ENCODE measurements at places on chromosomes 3 and 15.

DNA sequence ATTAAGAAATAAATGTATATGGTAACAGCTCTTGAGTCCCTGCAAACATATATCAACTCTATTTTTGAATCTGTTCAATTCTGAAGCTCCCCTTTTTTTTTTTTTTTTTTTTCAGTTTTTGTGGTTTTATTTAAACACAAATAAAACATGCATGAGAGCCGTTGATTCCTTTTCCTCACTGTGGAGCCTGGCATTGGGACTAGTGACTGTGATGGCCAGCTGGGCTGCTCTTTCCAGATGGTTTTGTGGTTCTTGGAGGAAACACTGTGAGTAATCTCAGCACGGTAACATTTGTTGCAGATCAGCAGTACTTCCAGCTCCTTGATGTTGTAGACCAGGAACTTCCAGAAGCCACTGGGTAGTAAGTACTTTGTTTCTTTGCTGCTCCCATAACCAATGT lies 15.9 kb downstream of the EMC7 start:
- DNase-seq: no peak

DNA sequence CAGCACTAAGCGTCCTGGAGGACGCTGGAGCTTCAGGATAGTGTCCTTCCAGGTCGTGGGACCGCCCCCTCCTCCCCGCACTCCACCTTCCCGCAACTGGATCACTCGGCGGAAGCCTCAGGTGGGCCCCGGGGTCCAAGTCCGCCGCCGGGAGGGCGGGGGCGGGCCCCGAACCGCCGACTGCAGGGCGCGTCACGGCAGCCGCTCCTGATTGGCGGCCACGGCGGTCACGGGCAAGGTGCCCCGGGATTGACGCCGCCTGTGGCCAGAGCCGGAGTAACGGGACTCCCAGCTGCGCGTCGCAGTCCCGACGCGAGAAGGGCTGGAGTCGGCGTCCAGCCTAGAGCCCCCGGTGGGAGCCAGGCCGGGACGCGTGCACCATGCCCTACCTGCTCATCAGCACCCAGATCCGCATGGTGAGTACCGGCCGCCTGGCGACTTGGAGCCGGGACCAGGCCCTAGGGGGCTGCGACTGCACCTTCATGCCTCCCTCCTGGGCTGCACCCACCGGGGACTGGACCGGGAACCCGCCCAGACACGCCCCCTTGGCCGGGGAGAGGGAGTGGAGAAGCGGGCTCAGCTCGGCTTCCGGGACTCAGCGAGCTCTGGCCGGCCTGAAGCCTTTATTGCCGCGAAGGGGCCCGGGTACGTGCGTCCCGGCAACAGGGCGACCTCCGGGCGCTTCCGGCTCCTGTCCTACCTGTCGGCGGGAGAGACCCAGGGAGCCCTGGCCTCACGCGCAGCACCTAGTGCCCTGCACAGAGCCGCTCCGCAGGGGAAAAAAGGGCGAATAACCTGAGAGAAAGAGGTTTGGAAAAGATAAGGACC lies at the start of gene GCHFR:
Gene GCHFR (plus strand): TSS at position 268 of the 828 bp plus-strand sequence. CDS start 113 bp downstream, at position 381.
- peak; percentile 8 for DNase-seq

DNA sequence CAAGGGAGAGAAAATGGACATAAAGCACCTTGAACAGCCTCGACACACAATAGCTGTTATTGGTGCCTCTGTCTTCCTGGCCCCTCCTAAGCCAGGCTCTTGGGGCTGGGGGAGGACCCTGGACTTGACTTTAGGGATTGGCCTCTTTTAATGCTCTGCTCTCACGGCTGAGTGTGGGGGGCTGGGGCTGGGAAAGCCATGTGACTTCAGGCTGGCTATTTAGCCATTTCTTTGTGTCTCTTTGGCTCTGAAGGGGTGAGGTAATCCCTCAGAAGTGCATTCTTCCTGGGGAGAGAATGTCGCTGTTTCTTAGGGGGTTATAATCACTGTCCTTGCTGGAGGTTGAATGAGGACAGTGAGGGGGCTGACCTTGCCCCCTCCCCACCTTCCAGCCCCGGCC lies 26.2 kb downstream of the MAGEF1 start:
- no peak for DNase-seq

DNA sequence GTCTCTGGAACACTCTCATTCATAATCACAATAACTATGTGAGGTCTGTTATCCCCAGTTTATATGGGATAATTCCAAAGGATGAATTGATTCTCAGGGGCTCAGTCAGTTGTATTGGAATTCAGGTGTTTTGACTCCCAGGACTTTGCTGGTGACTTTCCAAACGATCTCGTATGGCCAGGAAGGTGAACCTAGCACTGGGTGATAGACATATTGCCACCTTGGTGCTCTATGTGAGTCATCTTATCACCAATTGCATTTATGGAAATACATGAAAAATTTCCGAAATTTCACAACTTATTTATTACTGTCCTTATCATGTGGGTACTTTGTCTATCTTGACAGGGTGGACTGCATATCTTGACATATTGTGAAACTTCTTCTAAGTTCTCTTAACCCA lies 287.3 kb downstream of the WDR72 start:
- no peak for DNase-seq

DNA sequence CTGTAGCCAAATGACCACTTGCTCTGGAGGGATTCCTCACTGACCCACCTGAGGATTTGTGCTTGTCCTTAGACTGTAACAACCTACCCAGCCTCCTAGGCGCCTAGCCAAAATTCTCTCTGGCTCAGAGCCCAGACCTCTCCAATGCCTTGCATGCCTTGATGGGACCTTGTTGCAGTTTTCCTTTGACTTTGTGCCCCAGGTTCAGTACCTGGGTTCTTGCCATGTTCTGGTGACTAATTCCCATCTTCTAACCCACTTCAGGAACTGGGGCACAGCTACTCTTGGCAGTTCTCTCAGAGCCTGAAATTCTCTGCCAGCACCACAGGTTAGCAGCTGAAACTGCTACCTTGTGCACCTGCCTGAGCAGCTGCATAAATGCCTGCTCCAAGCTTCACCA lies 27.0 kb upstream of the UBE3A start:
- no peak for DNase-seq

GRCh38 chr3:189003410-189003809 lies 168.4 kb upstream of the TPRG1 start:
- DNase-seq: no peak

DNA sequence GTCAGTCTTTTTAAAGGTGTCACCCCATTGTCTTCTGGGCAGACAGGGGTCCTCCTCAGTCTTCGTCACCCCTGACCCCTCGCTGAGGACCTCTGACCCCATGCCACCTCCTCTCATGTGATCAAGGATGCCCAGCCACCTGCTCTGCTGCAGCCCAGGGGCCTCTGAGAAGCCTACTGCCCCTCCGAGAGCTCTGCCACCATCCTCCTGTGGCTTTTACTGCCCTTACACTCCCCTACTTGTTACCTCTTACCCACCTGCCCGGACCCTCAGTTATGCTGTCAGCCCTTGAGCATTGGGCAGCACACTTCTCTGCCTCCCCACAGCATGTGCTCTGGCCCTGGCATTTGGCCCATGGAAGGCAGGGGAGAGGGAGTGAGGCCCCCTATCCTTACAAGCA lies 123.2 kb downstream of the LRRK1 start:
- DNase-seq: no peak

GRCh38 chr3:72339670-72340030 lies 508.6 kb downstream of the SHQ1 start:
- no peak for DNase-seq

GRCh38 chr3:77539014-77539413 lies 499.1 kb downstream of the ROBO2 start:
- no peak for DNase-seq

GRCh38 chr3:190017521-190018288 lies 103.0 kb downstream of the P3H2 start:
- DNase-seq: peak; percentile 60

- no peak for DNase-seq
Observed at GRCh38 chr3:74420538-74421124, 193.8 kb downstream of the CNTN3 start.

DNA sequence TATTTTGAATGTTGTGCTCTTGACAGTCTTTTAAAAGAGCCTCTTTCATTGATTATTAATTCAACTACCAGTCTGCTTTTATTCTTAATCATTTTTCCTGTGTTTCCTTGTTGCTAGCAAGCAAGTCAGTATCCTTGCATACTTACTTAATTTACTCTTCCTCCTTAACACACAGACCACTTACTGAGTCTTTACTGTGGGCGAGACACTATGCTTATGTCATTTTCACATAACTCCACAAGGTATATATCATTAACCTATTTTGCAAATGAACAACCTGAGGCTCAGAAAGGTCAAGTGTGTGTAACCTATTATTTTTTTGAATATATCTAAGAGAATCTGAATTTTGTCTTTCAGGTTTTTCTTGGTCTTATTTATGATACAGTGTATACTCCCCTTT lies 130.9 kb downstream of the WDR76 start:
- DNase-seq: no peak

DNA sequence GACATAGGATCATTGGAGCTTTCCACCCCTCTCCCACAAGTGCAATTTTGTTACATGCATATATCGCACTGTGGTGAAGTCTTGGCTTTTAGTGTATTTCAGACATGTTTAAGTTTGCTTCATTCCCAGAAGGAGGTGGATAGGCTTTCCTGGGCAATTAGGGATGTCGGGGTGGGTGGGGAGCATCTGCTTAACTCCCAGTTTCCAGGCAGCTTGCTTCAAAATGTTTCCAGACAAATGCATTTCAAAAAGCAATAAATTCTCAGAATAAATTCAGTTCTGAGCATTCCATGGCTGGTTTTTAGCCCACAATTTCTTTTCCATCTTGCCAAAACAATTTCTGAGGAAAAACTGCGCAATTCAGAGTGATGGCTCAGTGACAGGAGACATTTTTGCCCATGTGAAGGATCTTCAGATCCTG lies 227.7 kb upstream of the ZPLD1 start:
- DNase-seq: no peak

DNA sequence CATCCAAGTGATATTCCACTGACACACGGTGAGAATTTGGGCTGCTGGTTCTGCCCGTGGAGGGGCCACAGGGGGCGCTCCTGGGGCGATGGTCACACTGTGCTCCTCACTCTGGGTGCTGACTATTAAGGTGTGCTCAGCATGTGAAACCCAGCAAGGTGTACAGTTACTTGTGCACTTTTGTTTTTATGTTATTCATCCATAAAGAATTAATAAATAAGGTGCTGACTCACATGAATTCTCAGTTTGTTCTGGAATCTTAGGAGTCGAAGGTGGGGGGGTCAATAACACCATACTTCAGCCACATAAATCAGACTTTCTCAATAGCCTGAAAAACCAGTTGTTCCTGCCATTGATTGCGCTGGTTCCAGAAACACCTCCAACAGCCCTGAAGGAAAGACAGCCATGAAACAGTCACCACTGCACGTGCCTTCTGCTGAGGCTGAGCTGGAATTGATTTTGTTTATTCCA lies 53.5 kb upstream of the SPATA12 start:
- no peak for DNase-seq

DNA sequence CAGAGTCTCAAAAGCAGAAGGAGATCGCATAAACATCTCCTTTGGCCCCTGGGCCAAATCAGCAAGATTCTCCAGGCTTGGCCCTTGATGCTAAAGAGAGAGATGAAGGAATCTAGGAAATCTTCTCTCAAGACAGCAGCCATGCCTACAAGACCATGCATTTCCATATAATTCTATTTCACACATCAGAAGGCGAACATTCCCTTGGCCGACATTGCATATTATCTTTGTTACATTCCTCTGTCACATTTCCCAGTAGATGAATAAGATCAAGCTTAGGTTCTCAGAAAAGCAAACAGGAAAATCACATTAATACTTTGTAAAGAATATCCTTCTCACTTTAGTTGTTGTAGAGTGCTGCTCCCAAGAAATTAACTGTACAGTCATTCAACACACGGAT lies 21.3 kb downstream of the GASK1A start:
- DNase-seq: no peak

DNA sequence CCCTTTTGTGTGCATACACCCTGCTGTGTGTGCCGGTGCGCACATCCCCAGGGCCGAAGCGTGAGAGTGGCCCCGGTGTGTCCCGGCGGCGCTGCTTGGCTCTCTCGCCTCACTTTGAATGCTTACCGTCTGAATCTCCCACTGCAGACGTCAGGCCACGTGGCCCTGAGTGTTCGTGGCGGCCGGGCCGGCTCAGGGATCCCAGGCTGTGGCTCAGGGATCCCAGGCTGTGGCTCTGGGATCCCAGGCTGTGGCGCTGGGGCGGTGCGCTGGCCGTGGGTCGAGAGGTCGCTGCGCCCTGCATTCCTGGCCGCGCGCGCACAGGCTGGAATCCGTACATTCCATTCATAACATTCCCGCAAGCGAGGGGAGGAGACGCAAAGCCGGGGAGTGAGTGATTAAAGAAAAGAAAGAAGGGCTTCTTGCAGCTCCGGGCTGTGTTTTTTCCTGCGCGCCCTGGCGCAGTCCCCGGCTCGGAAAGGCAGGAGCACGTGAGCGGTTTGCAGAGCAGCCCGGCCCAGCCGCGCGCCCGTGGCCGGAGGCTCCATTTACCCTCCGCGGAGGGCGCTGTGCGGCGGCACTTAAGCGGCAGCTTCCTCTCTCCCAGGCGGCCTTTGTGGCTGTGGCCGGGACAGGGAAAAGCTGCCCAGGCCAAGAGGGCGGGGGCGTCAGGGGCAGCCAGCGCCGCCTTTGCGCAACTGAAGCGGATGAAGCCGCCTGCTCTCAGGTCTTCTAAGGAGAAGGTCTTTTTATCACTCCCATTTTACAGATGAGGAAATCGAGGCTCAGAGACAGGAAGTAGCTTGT lies 87.0 kb upstream of the ALDH1L1 start:
- DNase-seq: peak; percentile 50

- no peak for DNase-seq
Observed at GRCh38 chr15:88020806-88021205, 235.7 kb downstream of the NTRK3 start.

DNA sequence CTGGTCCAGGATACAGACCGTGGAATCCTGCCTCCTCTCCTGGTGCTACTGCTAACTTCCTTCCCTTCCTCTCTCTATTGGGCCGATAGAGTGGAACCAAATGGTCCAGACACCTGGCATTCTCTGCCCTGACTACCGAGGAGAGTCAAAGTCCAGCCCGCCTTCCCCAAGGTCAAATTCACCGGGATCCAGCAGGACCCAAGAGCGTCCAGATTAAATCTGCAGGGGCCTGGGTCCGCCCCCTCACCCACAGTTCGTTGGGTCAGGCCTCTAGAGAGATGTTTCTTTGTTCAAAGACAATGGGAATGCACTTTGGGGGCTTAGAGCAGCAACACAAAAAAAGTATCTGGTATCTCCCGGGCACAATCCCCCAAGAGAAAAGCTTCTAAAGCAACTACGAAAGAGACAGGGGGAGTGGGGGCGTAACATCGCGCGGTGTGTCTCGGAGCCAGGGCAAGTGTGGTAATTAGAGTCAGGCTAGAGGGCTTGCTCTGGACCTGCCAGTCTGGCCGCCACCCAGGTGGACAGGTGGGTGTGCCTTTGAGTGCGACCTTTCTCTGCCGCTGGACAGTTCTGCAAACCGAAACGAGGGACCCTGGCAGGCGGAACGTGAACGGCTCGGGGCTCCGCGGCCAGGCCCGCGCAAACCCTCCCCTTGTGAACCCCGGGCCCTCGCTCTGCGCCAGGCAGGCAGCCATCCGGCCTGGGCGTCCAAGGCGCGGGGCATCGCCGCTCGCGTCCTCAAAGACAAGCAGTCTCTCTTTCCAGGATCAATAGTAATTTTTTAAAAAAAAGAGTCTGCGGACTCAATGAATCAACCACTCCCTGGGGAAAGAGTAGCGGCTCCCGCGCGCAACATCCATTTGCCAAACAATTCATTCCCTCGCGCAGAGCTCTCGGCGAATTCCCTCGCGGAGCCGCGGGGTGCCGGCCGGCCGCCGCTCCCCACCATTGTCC lies 806 bp downstream of the KLHL25 start:
- DNase-seq: no peak

- DNase-seq: peak; percentile 70
Observed at GRCh38 chr15:77959432-77959879, 118.1 kb downstream of the TBC1D2B start.
